Activated CD4-positive, alpha-beta memory T cell treated with anti-CD3 and anti-CD28 coated beads for 36 hours (primary cell): ENCODE measurements at places on chromosomes 13 and 19. TPM values are rescaled to one million over a fixed set of nuclear protein-coding genes. Genes with fewer than 3 reads are reported as not detected.

DNA sequence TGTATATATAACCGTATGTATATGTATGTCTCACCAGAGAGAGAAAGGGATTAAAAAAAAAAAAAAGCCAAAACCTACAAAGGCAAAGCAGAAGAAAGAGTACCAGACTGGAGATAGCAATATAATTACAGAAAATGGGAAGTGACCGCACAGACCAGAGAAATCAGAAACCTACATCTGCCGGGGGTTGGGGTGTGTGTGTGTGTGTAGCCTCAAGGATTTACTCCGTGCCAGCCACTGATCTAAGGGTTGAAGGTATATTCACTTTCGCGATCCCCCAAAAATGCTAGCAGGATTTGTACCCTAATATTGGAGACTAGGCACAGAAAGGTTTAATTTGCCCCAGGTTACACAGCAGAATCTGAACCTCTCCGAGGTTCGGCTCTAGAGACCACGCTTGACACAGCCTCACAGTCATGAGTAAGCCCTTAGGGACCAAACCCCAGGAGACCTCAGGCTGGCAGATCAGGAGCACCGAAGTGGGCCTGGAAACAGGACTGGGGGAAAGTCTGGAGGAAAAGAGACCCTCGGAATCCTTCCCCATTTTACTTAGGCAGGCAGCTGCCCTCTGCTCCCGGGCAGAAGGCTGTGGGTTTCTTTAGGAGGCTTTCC lies 14.8 kb downstream of the ARL11 start:
- no peak overlapping the region for H3K27ac ChIP-seq
- no peaks in the 10 kb centered on the region for H3K36me3 ChIP-seq
- no peak overlapping the region for H3K4me3 ChIP-seq
- no peak for DNase-seq
- H3K4me1 ChIP-seq = peaks cover 9% of the 10 kb centered on the region

- no peak overlapping the region for H3K4me3 ChIP-seq
- no peak overlapping the region for H3K27ac ChIP-seq
- peaks cover 15% of the 10 kb centered on the region for H3K36me3 ChIP-seq
- no peaks in the 10 kb centered on the region for H3K27me3 ChIP-seq
These were observed 13.6 kb downstream of the POLR1D start for GRCh38 chr13:27635266-27635665.

DNA sequence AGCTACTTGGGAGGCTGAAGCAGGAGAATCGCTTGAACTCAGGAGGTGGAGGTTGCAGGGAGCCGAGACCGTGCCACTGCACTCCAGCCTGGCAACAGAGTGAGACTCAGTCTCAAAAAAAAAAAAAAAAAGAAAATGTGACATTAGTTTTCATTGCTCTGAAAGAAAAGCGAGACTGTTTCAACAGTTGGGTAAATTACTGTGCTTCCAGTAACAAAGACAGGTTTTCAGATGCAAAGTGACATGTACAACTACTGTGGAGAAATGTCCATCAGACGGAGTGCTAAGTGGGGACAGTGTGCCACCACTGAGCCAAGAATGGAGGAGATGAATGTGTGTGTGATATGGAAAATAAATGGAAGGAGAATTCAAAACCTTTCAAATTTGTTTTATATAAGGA lies 24.2 kb upstream of the SLC15A1 start:
- peaks cover 15% of the 10 kb centered on the region for H3K27me3 ChIP-seq
- DNase-seq = no peak
- no peak overlapping the region for H3K27ac ChIP-seq
- no peak overlapping the region for H3K4me3 ChIP-seq
- no peaks in the 10 kb centered on the region for H3K4me1 ChIP-seq
- H3K36me3 ChIP-seq = no peaks in the 10 kb centered on the region

DNA sequence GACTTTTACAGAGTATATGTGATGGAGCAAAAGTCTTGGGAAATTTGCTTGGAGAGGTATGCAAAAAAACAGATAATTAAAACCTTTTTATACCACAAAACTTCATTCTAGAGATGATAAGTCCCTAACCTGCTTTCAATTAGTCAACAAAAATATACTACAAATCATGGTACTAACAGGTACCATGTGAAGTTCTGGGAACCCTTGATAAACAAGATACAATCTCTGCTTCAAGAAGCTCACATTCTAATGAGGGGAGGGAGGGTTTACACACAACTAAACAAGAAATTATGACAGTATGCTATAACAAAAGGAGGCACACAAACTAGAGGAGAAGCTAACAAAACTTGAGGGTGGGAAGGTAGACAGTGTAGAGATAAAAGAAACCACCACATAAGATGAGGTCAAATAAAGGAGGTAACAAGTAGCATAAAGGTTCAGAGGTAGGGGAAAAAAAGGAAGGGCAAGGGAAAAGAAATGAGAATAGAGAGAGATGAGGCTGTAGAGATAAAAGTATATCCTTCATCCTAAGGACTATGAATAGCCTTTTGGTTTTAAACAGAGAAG lies 91.4 kb downstream of the MYCBP2 start:
- peaks cover 10% of the 10 kb centered on the region for H3K36me3 ChIP-seq
- peaks cover 12% of the 10 kb centered on the region for H3K4me1 ChIP-seq
- H3K27ac ChIP-seq = no peak overlapping the region
- no peaks in the 10 kb centered on the region for H3K27me3 ChIP-seq
- DNase-seq = no peak

- no peaks in the 10 kb centered on the region for H3K27me3 ChIP-seq
- H3K4me3 ChIP-seq = no peak overlapping the region
- peaks cover 5% of the 10 kb centered on the region for H3K4me1 ChIP-seq
These were observed 754.9 kb downstream of the OLFM4 start for GRCh38 chr13:53783471-53783870.

DNA sequence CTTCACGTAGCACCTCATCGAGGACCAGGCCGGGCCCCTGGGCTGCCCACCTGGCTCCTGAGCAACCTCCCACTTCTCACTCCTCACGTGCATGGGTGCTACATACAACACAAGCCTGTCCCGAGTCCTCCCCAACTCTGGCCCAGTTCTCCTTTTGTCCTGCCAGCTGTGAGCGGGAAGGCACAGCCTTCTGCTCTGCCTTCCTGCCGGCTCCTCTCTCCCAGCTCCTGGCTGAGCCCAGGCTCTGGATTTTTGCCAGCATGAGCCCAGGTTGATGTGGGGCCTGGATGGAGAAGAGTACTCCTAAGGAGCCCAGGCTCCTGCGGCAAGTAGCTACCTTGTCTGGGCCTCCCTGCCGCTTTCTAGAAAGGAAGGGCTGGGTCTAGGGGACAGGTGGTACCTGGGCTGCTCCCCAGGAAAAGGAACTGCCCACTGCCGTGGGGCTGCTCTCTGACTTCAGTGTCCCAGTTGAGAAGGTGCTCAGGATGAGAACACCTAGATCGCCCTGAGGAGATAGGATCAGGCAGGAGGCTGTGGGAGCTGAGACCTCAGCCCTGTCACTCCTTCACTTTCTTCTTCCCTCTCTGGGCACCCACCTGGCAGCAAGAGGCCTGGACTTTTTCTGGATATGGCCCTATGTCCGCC lies 23.6 kb downstream of the LYL1 start:
- H3K4me3 ChIP-seq = no peak overlapping the region
- no peaks in the 10 kb centered on the region for H3K4me1 ChIP-seq
- H3K36me3 ChIP-seq = no peaks in the 10 kb centered on the region
- no peaks in the 10 kb centered on the region for H3K27me3 ChIP-seq
- no peak overlapping the region for H3K27ac ChIP-seq
- no peak for DNase-seq

DNA sequence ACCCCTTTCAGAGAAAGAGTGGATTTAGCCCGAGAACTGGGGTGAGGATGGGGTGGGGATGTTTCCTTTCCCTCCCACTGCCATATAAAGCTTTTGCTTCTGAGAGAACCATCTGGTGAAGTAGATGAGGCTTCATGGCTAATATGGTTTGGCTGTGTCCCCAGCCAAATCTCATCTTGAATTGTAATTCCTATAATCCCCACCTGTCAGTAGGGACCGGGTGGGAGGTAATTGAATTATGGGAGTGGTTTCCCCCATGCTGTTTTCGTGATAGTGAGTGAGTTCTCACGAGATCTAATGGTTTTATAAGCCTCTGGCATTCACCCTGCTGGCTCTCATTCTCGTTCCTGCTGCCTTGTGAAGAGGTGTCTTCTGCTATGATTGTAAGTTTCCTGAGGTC lies 270.9 kb downstream of the LMO7 start:
- no peaks in the 10 kb centered on the region for H3K36me3 ChIP-seq
- peaks cover 11% of the 10 kb centered on the region for H3K27me3 ChIP-seq
- H3K4me1 ChIP-seq = no peaks in the 10 kb centered on the region
- H3K4me3 ChIP-seq = no peak overlapping the region
- no peak overlapping the region for H3K27ac ChIP-seq
- DNase-seq = no peak

Gene ERICH6B
- not detected for total RNA-seq
